ENCODE measurements at places on chromosomes 2 and 18.

- DNase-seq: no peak
Observed at GRCh38 chr2:226526716-226527115, 272.9 kb downstream of the IRS1 start.

DNA sequence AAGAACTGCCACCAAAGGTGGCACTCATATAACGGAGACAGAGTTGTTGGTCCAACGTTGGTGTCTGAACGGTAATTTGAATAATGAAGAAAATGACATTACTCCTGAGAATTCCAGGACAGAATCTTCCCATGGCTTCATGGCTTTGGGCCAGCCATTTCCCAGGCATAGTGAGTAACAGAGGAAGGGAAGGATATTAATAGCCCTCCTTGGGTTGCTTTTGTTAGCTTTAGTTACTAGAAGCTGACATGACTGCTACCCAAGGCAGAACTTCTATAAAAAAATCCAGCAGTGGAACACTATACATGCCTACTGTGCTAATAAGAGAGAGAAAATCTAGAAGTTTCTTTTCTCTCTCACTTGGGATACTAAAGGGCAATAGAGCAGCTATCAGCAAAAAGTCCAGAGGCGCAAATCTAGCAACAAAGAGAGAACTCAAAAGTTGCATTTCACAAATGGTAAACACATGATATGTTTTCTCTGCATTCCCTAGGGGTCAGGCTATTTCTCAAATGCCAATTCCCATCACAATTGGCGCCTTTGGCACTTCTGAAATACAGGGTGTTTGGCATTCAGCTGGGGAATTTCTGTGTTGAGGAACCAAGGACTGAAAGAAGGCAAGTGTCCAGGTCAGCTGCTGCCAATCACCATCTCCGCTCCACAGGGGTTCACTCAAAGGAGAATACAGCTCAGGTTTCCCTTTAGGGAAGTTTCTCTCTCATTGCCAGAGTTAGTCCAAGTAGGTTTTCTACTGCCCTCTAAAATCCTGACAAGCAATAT lies 160.8 kb upstream of the KYNU start:
- DNase-seq: no peak

DNA sequence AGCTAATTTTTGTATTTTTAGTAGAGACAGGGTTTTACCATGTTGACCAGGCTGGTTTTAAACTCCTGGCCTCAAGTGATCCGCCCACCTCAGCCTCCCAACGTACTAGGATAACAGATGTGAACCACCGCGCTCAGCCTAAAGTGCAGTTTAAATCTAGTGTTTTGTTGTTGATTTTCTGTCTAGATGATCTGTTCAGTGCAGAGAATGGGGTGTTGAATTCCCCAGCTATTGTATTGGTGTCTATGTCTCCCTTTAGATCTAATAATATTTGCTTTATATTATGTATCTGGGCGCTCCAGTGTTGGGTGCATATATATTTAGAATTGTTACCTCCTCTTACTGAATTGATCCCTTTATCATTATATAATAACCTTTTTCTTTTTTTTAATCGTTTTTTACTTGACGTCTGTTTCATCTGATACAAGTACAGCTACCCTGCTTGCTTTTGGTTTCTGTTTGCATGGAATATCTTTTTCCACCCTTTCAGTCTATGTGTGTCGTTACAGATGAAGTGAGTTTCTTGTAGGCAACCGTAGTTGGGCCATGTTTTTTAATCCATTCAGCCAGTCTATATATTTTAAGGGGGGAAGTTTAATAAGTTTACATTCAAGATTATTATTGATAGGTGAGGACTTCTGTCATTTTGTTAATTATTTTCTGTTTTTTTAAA lies 34.3 kb downstream of the GALM start:
- DNase-seq: no peak

DNA sequence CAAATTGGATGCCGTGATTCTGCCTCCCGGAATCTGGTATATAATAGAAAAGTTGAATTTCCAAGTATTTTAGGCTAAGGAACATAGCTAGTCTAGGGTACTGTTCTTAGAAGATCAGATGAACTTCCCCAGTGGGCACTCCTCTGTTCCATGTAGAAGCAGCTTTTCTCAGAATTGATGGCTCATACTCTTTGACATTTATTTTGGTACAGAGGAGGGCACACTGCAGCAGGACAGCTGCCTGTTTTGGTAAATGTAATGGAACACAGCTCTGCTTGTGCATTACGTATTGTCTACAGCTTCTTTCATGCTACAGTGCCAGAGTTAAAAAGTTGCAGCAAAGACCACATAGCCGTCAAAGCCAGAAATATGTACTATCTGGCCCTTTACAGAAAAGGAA lies 10.8 kb downstream of the YPEL5 start:
- no peak for DNase-seq

- DNase-seq: no peak
Observed at GRCh38 chr2:217738061-217738460, 264.7 kb downstream of the TNS1 start.

- DNase-seq: no peak
Observed at GRCh38 chr2:118523761-118524160, 323.7 kb downstream of the EN1 start.

DNA sequence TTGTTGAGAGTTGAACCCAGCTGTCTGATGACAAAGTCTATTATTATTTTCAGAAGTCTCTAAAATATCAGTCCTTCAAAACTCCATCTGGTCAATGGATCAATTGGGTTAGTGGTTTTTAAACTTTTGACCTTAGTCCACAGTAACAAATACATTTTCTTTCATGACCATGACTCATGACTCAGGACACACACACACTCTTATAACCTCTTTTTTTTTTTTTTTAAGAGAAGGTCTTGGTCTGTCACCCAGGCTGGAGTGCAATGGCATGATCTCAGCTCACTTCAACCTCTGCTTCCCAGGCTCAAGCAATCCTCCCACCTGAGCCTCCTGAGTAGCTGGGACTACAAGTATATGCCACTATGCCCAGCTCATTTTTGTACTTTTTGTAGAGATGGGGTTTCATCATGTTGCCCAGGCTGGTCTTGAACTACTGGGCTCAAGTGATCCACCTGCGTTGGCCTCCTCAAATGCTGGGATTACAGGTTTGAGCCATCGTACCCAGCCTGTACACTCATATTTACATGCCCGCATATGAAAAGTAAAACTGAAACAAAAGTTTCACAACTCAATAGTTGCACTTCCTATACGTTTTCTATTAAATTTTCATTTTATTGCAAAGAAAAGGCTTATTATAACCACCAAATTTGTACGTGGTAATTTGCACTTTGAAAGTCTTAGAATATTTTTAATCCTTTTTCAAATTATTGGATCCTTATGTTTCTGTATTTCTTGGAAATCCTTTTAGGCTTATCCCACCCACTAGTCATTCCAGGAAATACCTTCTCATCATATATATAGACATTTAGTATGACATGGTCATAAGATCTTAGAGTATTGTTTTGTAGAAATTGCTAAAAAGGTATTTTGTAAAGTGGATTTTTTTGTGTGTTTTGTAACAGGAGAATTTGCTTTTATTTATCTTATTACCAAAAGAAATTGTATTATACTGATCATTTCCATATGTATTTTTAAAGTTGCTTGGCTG lies 199.0 kb downstream of the LPIN1 start:
- DNase-seq: no peak

GRCh38 chr18:74994502-74995418 lies 214.2 kb downstream of the PTGR3 start:
- no peak for DNase-seq

DNA sequence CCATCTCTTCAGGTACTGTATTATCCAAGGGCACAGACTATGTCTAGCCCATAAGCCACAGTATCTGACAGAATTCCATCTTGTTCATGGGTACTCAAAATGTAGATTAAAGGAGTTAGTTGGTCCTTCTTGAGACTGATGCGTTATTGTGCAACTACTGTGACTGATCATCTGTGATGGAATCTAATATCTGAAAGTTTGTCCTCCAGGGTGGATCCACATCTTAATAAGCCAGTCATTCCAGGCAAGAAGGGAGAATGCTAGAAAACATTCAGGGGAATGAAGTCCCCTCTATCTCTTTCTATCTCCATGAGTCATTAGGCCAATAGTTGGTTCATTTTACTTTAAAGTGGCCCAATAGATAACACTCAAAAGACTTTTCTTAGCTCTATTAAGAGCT lies 252.6 kb downstream of the EXOC6B start:
- no peak for DNase-seq

GRCh38 chr18:34153711-34154110 lies 71.0 kb downstream of the NOL4 start:
- DNase-seq: no peak

GRCh38 chr2:16470936-16471490 lies 194.6 kb downstream of the CYRIA start:
- no peak for DNase-seq

DNA sequence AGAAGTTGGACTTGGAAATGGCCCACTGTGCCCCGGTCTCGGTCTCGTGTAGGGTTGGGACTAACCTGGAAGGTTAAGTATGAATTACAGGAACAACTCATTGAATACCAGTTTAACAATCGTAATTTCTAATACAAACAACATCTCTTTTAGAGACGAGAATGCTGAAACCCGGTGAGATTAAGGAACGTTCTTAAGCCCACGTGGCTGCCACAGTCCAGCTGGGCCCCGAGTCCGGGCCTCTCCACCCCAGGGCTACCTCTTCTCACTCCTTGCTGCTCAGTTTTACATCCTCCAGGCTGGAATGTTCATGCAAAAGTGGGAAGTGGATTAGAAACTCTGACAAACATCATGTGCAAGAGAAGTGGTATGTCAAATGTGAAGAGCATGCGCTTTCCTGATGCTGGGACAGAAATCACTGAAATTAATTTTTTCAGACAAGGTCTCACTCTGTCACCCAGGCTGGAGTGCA lies 29.4 kb downstream of the NGEF start:
- DNase-seq: no peak

DNA sequence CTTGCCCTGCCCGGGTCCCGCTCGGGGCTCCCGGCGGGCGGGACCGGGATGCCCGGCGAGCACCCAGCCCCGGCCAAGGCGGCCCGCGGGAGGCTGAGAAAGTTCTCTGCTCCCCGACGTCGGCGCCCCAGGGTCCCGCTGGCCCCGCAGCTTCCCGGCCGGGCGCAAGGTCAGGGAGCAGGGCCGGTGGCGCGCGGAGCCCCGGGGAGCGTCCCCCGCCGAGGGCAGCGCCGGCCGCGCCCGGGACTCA lies 331 bp downstream of the SERPINE2 start:
- no peak for DNase-seq

- DNase-seq: no peak
Observed at GRCh38 chr18:40751186-40751585, 1203.8 kb upstream of the PIK3C3 start.

DNA sequence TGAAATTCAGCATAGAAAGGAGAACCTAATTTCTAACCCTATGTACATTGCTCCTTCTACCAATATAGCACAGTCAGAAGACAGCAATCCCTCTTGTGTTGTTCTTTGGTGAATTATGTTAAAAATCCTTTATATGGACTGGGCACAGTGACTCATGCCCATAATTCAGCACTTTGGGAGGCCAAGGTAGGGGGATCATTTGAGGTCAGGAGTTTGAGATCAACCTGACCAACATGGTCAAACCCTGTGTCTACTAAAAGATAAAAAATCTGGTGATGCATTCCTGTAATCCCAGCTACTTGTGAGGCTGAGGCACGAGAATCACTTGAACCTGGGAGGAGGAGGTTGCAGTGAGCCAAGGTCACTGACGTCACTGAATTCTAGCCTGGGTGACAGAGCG lies 195.6 kb downstream of the TMX3 start:
- no peak for DNase-seq

DNA sequence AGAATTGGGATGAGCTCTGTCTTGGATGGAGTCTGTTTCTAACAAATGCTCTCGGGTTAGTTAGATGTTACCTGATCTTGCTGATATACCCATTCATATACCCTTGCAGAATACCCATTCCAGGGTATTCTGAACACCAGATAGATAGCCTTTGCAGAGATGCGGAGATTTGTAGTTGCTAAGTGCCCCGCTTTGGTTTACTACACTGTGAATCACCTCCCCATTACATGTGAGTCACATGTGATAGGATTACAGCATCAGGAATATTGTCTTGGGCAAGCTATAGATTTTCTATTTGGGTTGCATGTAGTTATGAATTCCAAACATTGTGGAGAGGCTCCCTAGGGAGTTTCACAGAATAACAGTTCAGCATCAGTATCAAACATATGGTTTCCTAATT lies 3.8 kb downstream of the VSNL1 start:
- no peak for DNase-seq
